ENCODE measurements at places on chromosomes 16 and 17.

- DNase-seq = no peak
Observed at GRCh38 chr17:15240644-15241043, 24.5 kb downstream of the PMP22 start.

- DNase-seq = no peak
Observed at GRCh38 chr16:55568207-55568606, 1.7 kb downstream of the CAPNS2 start.

- no peak for DNase-seq
Observed at GRCh38 chr17:40064971-40065768, 2.4 kb downstream of the THRA start.

DNA sequence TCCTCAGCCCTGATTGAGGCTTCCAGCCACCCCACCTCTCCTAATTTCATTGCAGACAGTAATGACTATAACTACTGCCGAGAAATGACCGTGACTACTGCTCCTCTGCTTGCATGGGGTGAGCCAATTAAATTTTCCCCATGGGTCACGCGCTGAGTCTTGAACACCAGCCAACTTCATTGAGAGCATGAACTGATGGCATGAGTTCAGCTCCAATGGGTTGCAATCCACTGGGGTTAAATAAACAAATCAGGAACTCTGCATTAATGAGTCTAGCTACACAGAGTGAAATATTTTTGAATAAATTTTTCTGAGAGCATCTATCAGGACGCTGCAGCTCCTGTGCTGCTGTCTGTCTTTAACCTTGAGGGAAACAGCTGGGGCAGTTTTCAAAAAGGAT is 61.6 kb upstream of the CLEC3A start:
- no peak for DNase-seq

GRCh38 chr16:80356365-80356764 is 184.4 kb upstream of the DYNLRB2 start:
- no peak for DNase-seq

- no peak for DNase-seq
Observed at GRCh38 chr16:1862394-1862793, 9.6 kb downstream of the MEIOB start.

DNA sequence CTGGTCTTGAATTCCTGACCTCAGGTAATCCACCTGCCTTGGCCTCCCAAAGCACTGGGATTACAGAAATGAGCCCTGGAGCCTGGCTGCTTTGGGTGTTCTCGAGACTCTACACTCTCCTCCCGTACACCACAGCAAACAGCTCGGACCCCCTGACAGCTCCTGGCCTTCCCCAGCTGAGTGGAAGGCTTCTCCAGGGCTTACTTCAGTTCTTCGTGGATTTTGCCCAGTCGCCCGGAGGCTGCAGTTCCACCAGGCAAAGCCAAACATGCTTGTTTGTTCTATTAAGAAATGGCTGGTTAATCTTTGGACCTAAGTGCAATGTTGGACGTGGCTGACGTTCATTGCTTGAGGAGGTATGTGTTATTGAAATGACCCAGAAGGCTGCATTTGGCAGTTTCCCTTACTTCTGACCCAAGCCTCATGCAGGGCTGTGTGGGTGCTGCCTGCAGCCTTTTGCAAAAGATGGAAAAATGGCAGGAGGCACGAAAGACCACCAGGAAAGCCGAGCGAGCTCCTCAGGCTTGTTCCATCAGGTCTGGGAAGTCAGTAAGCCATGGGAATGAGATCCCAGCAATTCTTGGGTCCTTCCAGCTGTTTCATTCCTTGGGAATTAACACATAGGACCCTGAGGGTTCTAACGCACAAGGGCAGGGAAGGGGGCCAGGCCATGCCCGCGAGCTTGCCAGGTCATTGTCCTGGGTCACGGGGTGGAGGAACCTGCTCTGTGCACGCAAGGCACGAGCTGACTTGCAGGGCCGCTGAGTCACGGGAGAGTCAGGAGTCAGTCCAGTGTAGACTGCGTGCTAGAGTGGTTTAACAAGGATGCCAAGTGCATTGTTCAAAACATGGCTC is 23.9 kb upstream of the KLHDC4 start:
- peak; percentile 39 for DNase-seq

- no peak for DNase-seq
Observed at GRCh38 chr17:64061178-64061898, 40.9 kb upstream of the ICAM2 start.

DNA sequence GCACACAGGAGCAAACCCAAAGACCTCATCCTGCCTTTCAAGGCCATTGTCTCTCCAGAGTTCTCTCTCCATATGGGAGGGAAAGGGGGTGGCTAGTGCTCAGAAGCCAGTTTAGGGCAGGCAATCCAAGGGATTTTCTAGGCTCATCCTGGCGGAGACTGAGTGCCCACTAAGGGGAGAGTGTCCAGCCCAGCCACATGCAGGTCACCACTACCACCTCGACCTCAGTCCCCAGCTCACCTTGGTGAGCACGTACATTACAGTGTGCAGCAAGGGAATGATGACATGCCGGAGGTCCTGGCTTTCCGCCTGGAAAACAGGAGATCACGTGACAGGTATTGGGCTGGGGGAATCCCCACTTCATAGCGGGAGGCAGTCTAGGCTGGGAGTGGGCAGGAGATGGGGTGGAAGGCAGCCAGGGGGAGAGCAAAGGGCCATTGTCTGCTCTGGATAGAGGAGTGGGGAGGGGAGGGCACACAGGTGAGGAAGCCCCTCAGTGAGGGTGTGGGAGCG is 29.9 kb downstream of the PIK3R6 start:
- no peak for DNase-seq

DNA sequence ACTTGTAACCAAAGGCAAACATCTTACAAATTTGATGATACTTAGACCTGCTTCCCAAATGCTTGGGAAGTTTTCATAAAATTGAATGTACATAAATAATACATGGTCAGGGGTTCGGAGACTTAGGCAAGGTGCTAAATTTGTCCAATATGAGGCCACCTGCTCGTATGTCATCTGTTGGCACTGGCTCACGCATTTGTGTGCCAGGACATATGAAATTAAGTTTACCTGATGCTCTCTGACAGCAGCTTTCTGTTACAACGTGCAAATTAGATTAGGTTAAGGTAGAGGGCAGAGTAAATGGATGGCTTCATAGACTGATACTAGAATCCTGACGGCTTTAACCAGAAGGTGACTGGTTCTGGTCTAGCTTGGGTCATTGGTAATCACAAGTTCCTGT is 970.3 kb upstream of the RBFOX1 start:
- no peak for DNase-seq

DNA sequence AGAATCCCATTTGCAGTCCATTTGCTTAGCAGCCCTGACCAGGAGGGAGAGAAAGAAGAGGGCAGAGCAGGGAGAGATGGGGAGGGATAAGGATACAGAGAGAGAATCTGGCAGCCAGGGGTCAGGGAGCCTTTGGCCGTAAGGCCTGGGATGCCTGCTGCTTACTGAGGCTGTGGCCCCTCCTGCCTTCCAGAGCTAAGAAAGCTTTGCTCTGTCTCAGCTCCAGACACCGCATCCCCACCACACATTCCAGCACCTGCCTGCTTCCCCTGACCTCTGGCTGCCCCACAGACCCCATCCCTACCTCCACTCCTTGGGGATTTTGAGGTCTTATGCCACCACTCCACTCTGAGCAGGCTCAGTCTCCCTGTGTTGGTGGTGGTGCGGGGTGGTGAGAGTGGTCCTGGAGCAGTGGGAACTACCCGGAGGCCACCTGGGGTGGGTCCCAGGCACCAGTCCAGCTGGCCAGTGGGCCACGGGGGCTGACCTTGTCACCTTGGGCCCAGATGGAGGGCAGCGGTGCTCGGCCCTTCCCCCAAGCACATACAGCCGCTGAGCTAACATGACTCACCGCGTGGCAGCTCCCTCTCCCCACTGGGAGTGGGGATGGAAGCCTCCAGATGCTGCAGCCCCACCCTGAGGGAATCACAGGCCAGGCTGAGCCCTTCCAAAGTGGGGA is 58.3 kb downstream of the RAI1 start:
- DNase-seq = no peak

Measured in AG04450 (cell line).